ENCODE measurements at places on chromosomes 7 and 10. TPM values are rescaled to one million over a fixed set of nuclear protein-coding genes. Genes with fewer than 3 reads are reported as not detected.
A peak's percentile ranks its signal among the peaks of the same experiment; 100 is the strongest.

Gene UPK3BL2
- total RNA-seq: 1.9 TPM

Gene ANKRD30A
- total RNA-seq: not detected

Gene SLC18A3
- total RNA-seq: not detected

Gene PTF1A
- not detected for total RNA-seq

Gene CALML3
- total RNA-seq: not detected

- DNase-seq: no peak
These were observed 32.2 kb downstream of the PHTF2 start for GRCh38 chr7:77830649-77831355.

GRCh38 chr10:123726381-123726780 lies 60.2 kb downstream of the GPR26 start:
- no peak for DNase-seq

- DNase-seq: no peak
These were observed 183.0 kb upstream of the PITRM1 start for GRCh38 chr10:3355536-3355935.

GRCh38 chr10:110176141-110177030 lies 31.0 kb upstream of the MXI1 start:
- DNase-seq: no peak

- peak; percentile 50 for DNase-seq
These were observed 47.1 kb downstream of the ZNF680 start for GRCh38 chr7:64515781-64516180.

DNA sequence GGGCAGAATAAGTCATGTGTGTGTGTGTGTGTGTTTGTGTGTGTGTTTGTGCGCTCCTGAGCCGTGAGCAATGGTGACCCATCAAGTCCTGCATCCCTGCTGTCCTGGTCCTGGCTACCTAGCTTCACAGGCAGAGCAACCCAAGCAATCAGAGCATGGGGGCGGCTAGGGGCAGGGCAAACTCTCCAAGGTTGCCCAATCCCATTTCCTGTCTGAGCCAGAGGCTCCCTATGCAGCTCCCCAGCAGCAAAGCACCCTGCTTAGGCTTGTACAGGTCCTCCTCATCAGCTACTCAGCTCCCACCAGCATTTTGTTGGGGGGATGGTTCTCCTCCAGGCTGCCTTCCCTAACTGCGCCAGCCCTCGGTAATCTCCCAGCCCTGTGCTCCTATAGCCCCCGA lies 31.1 kb upstream of the CRHR2 start:
- no peak for DNase-seq

- no peak for DNase-seq
These were observed 10.0 kb upstream of the PRPS1L1 start for GRCh38 chr7:18037609-18038008.

GRCh38 chr10:24446739-24447138 lies 237.8 kb downstream of the KIAA1217 start:
- peak; percentile 96 for DNase-seq

DNA sequence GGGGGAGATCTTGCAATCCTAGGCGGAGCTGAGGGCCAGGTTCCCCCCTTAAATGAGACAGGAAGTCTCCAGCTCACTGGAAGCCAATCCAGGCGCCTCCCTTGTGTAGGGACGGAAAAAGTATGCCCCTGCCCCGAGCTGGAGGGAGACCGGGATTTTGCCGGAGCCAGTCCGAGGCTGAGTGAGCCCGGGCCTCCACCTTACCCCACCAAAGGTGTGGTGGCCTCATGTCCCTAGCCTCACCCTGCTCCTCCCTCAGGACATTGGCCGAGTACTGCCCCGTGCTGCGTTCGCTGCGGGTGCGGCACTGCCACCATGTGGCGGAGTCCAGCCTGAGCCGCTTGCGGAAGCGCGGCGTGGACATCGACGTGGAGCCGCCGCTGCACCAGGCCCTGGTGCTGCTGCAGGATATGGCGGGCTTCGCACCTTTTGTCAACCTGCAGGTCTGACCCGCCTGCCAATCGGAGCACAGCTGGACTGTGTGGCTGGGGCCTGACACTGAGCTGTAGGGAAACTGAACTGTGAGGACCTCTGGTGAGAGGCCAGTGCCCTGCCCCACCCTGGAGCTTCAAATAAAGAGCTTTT lies 2.0 kb downstream of the FBXL15 start:
- DNase-seq: peak; percentile 65
